ENCODE measurements at places on chromosomes 4 and X.

DNA sequence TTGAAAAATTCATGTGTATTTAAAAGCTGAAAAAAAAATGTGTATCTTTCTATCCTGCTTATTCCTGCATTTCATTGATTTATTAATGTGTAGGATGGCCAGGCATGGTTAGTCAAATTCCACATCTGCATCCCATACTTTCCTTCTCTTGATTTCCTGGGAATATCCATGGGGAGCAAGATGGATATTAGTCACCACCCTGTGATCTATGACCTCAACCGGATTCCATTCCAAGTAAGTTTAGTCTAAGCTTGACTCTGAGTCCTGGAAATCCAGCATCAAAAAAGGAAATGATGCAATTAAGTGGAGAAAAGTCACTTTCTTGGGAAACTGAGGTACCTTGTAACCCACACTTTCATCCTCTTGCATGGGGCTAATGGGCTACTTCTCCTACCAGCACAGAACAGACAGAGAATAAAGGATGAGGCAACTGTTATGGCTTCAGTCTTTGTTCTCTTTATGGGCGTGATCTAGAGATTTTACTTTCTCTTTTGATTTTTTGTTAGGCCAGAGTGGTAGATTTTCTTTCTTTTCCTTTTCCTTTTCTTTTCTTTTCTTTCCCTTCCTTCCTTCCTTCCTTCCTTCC is 17.1 kb upstream of the BEX4 start:
- no peak for DNase-seq

GRCh38 chr4:6068986-6069385 is 50.8 kb upstream of the C4orf50 start:
- no peak for DNase-seq

GRCh38 chrX:14963447-14964236 is 90.4 kb downstream of the MOSPD2 start:
- no peak for DNase-seq

- DNase-seq = no peak
Observed at GRCh38 chr4:71237641-71238040, 101.2 kb upstream of the SLC4A4 start.

GRCh38 chrX:53440101-53440500 is 5.9 kb upstream of the HSD17B10 start:
- no peak for DNase-seq

GRCh38 chr4:151801547-151802516 is 41.0 kb upstream of the GATB start:
- peak; percentile 12 for DNase-seq

DNA sequence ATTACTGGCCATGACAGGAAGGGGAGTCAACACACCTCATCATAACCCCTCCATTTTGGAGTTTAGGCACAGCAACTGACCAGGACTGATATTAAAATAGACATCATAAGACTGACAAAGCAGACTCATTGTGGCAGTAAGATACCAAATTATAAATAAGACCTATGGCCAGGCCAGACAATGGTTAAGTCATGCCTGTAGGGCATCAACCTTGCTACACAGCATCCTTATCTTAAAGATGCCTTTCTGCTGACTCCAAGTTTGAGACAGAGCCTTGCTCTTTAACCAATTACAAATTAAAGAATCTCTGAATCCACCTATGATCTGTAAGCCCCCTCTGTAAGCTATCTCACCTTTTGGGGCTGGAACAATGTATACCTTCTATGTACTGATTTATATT is 65.5 kb downstream of the VCX2 start:
- no peak for DNase-seq

GRCh38 chr4:128461291-128462102 is 173.9 kb upstream of the PGRMC2 start:
- no peak for DNase-seq

DNA sequence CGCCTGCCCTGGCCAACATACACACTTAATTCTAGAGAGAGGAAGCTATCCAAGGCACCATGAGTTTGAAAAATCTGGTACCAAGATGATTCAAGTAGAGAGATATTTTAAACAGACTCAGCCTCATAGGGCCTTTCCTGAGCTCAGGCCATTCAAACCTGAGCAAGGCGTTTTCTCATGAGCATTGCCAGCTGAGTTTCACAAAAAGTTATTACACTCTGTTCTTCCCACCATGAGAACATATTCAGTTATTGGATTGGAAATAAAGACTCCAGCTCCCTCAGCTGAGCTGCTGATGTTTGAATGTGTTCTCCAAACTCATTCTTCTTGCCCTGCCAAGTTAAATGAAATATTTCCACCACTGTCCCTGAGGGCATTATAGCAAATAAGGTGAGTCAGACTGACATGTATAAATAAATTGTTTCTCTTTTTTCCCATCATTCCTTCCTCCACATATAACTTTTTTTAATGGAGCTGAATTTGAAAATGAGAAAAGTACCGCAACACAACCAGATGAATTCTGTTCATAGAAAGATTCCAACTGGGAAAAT is 429.6 kb downstream of the RAB28 start:
- DNase-seq = no peak

DNA sequence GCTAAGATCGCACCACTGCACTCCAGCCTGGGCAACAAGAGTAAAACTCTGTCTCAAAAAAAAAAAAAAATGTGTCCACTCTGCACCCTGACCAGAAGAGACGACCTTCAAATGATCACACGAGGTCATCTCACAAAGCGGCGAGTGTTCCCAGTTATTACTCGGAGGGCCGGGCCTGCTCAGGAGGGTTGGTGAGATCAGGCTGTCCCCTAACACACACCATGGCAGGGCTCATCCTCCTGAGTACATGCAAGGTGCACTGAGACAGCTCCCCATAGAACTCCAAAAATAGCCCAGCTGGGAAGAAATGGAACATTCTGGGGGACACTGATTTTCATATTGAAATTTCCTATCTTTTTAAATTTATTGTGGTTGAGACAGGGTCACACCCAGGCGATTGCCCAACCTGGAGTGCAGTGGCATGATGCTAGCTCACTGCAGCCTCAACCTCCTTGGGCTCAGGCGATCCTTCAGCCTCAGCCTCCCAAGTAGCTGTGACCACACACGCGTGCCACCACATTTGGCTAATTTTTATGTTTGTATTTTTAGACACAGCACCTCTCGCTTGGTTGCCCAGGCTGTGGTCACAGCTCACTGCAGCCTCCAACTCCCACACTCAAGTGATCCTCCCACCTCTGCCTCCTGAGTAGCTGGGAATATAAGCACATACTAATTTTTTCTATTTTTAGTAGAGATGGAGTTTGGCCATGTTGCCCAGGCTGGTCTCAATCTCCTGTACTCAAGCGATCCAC is 51.5 kb downstream of the DHRSX start:
- no peak for DNase-seq

GRCh38 chr4:81214144-81214880 is 710 bp downstream of the PRKG2 start:
- no peak for DNase-seq

- no peak for DNase-seq
Observed at GRCh38 chrX:31266203-31267076, 194.6 kb upstream of the FTHL17 start.

DNA sequence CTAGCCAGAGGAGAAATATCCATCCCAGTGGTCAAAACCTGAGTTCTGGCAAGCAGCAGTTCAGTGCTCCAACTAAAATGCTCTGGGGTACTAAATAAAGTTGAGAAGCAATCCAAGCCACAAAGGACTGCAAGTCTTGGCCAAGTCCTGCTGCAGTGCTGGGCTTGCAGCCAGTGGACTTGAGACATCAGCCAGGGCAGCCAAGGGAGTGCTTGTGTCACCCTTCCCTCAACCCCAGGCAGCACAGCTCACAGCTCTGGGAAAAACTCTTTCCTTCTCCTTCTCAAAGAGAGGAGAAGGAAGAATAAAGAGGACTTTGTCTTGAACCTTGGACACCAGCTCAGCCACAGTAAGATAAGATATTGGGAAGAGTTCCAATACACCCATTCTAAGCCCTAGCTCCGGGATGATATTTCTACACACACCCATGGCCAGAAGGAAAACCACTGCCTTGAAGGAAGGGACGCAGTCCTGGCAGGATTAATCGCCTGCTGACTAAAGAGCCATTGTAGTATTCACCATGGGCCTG is 99.8 kb downstream of the PTCHD1 start:
- DNase-seq = no peak
